ENCODE measurements at places on chromosomes 6 and 20.

DNA sequence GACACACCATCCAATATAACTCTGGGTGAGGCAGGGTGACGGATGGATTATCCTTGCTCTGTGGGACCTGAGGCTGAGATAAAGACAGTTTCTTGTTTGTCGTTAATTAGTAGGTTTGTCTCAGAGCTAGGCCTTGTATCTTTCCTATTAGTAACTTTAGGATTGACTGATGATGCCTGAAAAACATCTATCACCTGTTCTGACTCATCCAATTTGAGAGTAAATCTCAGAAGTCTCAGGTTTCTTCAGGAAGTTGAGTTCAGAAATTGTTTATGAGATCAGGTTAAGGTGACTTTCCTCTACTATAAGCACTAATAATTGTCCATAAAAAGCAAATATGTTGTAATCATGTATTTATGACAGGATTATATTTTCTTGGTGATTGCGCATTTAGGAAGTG, 129.5 kb upstream of the SUPT3H start:
- DNase-seq = no peak

- DNase-seq = no peak
These were observed 166.0 kb upstream of the PROKR2 start for GRCh38 chr20:5482791-5483190.

DNA sequence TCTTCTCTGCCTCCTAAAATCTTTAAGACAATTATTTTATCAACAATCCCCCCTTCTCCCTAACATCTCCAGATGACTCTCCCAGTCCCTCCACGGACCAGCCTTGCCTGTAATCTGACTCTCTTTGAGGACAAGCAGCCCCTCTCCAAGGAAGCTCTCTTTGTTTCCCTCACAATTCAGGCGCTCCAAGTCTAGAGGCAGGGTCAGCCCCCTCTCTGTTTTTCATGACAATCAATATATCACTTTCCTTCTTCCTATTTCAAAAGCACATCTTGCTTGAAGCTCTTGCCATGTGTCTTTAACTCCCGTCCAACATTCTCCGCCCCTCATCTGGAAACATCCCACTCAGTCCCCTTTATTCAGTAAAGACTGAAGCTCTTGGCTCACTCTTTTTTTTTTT, 393.4 kb upstream of the SULF2 start:
- no peak for DNase-seq

GRCh38 chr20:17583126-17583525, 13.3 kb downstream of the DSTN start:
- no peak for DNase-seq

DNA sequence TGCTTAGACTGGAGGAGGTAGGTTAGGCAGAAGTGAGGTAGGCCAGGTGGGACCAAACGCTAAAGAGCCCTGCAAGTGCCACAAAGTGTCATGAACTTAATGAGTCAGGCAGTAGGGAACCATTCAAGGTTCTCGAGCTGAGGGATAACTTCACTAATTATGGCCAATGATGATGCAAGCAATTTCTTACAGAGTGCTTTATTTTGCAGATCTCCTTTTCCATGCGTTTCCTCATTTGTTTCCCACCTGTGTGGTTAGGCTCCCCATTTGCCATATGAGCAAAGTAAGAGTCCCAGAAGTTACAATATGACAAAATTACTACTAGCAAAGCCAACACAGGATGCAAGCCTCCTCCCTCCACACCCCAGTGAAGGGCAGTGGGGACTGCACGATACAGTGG, 36.5 kb upstream of the PSMF1 start:
- DNase-seq = no peak

- DNase-seq = no peak
These were observed 33.1 kb downstream of the PTPN1 start for GRCh38 chr20:50543326-50543725.

- no peak for DNase-seq
These were observed 326.7 kb upstream of the NOX3 start for GRCh38 chr6:155782320-155782731.

DNA sequence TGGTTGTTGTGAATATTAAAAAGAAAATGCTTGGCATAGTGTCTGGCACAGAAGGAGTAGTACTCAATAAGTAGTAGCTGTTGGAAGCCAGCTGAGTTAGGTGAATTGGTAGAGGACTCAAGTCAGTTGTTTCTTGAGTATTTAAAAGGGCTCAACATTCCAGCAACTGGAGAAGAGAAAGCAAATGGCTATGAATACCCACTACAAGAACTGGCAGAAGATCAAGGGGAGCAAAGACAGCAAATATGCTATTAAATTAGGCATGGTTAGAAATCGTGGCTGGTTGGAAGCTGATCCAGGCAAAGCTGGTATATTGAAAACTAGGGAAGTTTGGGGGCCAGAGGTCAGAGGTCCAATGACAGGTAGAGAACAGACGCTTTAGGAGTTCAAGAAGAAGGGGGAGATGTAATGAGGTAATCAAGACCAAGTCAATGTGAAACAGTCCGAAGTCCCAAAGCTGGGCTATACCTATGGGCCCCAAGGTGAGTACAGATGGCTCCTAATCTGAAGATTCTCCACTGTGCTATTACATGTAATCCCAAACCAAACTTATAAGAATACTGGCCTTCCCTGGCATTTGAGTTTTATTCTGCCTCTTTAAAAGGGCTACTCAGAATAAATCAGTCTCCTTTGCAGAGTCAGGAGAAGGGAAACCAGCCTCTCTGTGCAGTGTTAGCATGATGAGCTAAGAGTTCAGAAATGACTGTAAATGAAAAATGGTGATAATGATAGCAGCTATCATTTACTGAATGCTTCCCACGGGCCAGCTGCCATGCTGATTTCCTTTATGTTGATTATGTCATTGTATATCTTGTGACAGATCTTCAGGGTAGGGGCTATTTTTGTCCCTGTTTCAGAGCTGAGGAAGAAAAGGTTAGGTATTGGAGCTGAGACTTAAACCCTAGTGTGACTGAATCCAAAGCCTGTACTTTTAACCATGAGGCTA, 122.3 kb downstream of the ANKS1A start:
- DNase-seq = no peak

GRCh38 chr6:166907373-166907841, 48.9 kb downstream of the RNASET2 start:
- DNase-seq = no peak
